ENCODE measurements at places on chromosomes 3 and 15. TPM values are rescaled to one million over a fixed set of nuclear protein-coding genes. Genes with fewer than 3 reads are reported as not detected.

Gene GOLGA8N
- 0.16 TPM for total RNA-seq

Gene KCNMB3
- total RNA-seq: 1.1 TPM

Gene GPR149
- total RNA-seq: not detected

Gene RAB6B
- total RNA-seq: 0.41 TPM

Gene ARHGAP11A
- total RNA-seq: 35.0 TPM

Measured in A375 (cell line).